ENCODE measurements at places on chromosomes 5 and 9.

DNA sequence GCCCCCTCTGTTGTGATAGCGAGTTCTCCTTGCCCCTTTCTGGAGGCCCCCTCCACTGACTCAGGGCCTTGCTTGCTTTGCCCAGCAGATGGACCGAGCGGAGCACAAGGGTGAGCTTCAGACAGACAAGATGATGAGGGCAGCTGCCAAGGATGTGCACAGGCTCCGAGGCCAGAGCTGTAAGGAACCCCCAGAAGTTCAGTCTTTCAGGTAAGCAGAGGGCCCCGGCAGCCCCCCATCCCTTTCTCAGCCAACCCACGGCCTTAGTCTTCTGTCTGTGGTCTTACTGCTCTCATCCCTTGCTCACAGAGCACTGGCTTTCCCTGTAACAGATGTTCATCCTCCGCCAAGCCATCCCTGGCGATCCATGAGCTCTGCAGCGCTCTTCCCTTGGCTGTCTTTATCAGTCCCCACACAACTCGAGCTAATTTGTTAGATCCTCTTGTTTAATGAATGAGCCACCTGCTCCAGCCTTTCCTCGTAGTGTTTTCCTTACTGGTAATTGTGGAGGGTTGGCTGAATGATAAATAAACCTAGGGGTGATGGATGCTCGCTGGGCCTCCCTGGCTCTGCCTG lies 18.4 kb upstream of the RARS1 start:
- DNase-seq, result no peak

GRCh38 chr9:136567651-136568287 lies 21.9 kb upstream of the NOTCH1 start:
- no peak for DNase-seq

DNA sequence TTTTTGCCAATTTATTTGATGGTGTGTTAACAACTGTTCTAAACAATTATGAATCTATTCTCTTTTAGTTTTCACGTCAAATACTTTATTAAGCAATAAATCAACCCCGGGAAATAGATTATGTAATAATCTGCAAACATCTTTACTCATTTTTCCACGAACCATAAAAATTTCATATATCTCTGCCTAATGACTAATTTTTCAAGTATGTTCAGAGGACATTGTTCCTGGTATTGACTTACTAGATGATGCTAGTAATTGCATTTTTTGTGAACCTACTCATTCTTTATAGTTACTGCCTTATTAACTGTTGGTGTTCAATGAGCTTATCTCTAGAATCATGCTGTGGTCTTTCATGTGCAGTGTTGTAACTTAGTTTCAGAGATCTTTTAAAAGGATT lies 41.0 kb upstream of the FBN2 start:
- DNase-seq, result no peak

DNA sequence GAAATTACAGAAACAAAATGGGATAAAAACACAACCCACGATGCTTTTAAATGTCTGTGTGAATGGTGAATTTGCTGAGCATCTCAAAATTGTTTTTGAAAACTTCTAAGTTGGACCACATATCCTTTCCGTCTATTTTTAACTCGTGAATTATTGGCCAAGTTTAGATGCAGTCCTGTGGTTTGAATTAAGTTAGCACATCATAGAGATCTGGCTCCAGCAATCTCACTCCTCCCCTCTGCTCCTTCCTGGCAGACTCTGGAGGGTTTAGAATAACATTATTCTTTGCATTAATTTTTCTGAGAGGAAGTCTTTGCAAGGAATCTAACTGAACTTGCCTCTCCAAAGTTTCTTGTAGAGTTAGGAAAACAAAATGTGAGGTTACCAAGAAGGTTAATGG lies 14.5 kb upstream of the ANKRD55 start:
- DNase-seq, result no peak

DNA sequence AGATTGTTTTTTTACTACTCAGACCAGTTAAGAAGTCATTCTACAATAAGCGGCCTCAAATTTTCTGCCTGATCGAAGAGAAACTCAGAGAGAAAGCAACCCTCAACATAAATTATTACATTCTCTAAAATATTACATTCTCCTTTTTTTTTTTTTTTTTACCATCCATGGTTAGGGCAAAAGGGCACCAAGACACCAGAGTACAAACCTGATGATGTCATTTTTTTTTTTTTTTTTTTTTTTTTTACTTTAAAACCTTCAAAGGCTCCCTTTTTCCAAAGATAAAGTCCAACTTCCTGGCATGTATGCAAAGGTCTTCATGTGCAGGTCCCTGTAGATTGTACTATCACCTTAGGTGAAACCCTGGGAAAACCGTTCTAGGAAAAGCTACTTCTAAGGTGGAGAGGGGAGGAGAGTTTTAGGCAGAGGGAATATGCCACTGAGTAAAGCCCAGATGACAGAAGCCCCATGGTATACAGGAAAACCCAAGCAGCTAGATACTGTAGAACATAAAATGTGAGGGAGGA lies 104.4 kb downstream of the SSBP2 start:
- no peak for DNase-seq

GRCh38 chr9:2247340-2247739 lies 232.2 kb downstream of the SMARCA2 start:
- DNase-seq, result no peak

DNA sequence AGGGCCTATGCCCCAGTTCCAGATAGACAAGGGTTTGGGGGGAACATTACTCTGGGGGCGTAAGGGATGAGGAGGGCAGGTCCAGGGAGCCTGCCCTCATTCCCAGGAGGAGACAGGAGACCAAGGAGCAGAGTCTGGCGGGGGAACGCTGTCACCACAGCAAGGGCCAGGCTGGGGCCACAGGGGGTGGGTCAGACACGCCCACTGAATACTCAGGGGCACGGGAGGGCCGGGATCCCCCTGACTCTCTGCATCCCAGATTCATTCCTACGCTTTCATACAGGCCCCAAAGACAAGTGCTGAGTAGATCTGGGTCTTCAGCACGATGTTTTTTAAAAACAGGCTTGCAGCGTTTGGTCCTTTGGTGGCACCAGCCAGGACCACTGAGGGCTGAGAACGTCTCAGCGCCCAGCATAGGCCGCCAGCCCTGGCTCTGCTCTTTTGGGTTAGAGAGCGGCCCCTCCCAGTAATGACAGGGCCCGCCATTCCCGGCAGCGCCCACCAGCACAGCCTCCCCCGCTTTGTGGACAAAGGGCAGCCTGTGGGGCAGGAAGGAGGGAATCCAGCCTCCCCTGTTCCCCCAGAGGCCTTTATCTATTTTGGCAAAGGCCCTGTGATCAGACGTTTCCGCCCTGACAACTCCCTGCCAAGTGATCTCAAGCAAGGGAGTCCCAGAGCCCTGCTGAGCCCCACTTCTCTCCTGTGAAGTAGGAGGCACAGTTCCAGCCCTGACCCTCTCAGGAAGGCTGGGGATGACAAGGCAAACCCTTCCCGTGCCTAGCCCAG lies 24.9 kb downstream of the NEK6 start:
- DNase-seq, result no peak

Data from activated T-cell treated with anti-CD3 and anti-CD28 coated beads for 24 hours (primary cell).